ENCODE measurements at places on chromosomes 12 and 14. TPM values are rescaled to one million over a fixed set of nuclear protein-coding genes. Genes with fewer than 3 reads are reported as not detected.
A peak's percentile ranks its signal among the peaks of the same experiment; 100 is the strongest.

DNA sequence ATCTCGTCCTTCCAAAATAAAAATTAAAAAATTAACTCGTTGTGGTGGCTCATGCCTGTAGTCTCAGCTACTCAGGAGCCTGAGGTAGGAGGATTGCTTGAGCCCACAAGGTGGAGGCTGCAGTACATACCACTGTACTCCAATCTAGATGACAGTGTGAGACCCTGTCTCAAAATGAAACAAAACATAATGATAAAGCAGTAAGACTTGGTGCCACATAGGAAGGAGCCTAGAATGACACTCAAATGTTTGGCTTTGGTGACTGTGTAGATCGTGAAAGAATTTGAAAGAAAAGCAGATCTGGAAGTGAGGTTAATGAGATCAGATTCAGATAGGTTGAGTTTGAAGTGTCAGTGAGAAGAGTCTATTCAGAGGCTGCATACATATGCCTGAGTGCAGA, 150.1 kb upstream of the ATP2B1 start:
- H3K27ac ChIP-seq, result no peak overlapping the region
- DNase-seq, result no peak
- peaks cover 4% of the 10 kb centered on the region for H3K36me3 ChIP-seq
- peaks cover 57% of the 10 kb centered on the region for H3K4me1 ChIP-seq
- H3K4me3 ChIP-seq, result no peak overlapping the region

GRCh38 chr12:4434706-4435425, 10.7 kb downstream of the FGF6 start:
- H3K27me3 ChIP-seq, result peaks cover 18% of the 10 kb centered on the region
- no peak overlapping the region for H3K27ac ChIP-seq
- no peak overlapping the region for H3K4me3 ChIP-seq
- no peaks in the 10 kb centered on the region for H3K36me3 ChIP-seq

- H3K4me1 ChIP-seq, result peaks cover 6% of the 10 kb centered on the region
- no peaks in the 10 kb centered on the region for H3K36me3 ChIP-seq
- no peak overlapping the region for H3K4me3 ChIP-seq
Observed at GRCh38 chr12:65810036-65810435, 14.2 kb upstream of the HMGA2 start.

- peaks cover 9% of the 10 kb centered on the region for H3K36me3 ChIP-seq
- no peak overlapping the region for H3K4me3 ChIP-seq
- H3K27ac ChIP-seq, result no peak overlapping the region
- peaks cover 4% of the 10 kb centered on the region for H3K27me3 ChIP-seq
Observed at GRCh38 chr14:69048456-69048855, 69.4 kb upstream of the ACTN1 start.

DNA sequence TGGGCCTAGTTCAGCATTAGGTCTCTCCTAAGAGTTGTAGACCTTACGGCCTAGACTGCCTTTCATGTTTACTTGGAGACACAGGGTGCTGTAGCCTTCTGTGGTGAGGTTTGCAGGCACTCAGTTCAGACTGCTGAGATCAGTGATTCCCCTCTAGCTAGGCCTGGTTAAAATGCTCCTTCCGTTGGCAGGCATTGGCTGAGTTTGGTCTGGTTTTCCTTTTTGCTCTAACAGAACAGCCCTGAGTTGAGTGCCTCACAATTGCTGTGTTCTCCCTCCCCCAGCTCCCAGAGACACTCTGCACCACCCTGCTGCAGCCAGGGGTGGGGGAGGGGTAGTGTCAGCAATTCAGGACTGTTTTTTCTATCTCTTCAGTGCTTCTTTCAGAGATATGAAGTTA, 178.9 kb upstream of the DYRK2 start:
- peaks cover 17% of the 10 kb centered on the region for H3K27me3 ChIP-seq
- no peak overlapping the region for H3K27ac ChIP-seq
- H3K4me3 ChIP-seq, result no peak overlapping the region
- DNase-seq, result peak; percentile 61
- H3K36me3 ChIP-seq, result no peaks in the 10 kb centered on the region

- H3K36me3 ChIP-seq, result no peaks in the 10 kb centered on the region
- H3K27ac ChIP-seq, result no peak overlapping the region
- no peaks in the 10 kb centered on the region for H3K4me1 ChIP-seq
- no peak for DNase-seq
Observed at GRCh38 chr14:87271331-87271730, 721.7 kb downstream of the GALC start.

DNA sequence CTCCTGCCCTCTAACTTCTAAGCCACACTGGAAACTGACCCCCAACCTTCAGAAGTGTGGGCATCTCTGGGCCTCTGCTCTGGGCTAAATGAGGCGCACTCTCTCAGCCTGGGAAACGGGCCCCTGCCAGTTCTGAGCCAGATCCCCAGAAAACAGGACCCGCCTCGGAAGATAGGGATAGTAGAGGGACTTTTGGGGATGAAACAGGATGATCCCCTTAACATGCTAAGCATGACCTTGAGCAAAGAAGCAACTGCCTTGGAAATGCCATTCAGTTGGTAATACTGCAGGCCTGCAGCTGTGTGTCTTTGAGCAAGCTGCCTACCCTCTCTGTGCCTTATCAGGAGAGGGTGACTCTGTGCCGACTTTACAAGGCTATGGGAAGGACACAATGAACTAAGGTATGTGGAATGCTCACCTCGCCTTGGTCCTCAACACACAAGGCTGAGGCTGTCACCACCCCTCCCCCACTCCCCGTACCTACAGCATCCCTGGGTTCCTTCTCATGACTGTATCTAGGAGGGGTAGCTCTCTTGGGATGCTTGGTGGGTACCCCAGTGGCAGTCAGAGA, 54.0 kb downstream of the NCOR2 start:
- H3K4me1 ChIP-seq, result no peaks in the 10 kb centered on the region
- no peak for DNase-seq
- no peaks in the 10 kb centered on the region for H3K27me3 ChIP-seq
- no peaks in the 10 kb centered on the region for H3K36me3 ChIP-seq
- H3K27ac ChIP-seq, result no peak overlapping the region
- H3K4me3 ChIP-seq, result no peak overlapping the region

DNA sequence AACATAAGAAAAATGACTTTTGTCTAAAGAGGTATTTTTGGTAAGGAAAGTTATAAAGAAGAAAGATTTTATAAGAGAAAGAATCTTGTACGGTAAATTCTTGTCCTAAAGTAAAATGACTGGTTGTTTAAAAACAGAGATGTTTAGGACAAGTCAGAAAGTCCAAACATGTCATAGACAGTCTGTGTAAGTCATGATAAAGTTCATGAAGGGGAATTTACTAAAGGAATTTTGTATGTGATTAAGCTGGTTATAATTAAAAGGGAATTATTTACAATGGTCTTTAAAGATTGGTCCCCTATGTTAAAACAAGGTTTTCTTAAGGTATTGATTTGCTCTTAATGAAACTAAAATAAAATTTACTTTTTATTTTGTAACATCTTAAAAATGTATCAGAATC, 269.4 kb upstream of the CCDC196 start:
- H3K27ac ChIP-seq, result no peak overlapping the region
- no peaks in the 10 kb centered on the region for H3K27me3 ChIP-seq
- H3K4me3 ChIP-seq, result no peak overlapping the region
- H3K36me3 ChIP-seq, result no peaks in the 10 kb centered on the region

GRCh38 chr14:35814371-35815005, 5.4 kb upstream of the RALGAPA1 start:
- H3K36me3 ChIP-seq, result no peaks in the 10 kb centered on the region
- H3K4me1 ChIP-seq, result peaks cover 1% of the 10 kb centered on the region
- H3K27me3 ChIP-seq, result peaks cover 4% of the 10 kb centered on the region

DNA sequence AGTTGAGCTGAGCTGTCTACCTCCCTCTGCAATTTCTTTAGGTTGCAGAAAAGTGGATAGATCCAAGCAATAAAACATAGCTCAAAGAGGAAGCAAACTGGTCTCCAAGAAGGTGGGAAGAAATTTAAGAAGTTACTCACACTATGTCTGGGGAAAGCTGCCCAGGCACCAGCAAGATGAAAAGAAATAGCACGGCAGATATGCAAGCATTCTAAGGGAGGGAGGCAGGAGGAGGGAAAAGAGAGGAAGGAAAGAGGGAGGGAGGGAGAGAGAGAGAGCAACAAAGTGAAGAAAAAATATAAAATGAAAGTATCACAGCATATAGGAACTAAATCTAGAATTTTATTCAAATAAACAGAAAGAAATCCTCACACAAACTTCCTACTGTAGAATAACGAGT, 240.7 kb downstream of the APAF1 start:
- peaks cover 40% of the 10 kb centered on the region for H3K27me3 ChIP-seq
- no peak overlapping the region for H3K27ac ChIP-seq
- no peaks in the 10 kb centered on the region for H3K36me3 ChIP-seq
- no peaks in the 10 kb centered on the region for H3K4me1 ChIP-seq
- no peak overlapping the region for H3K4me3 ChIP-seq

DNA sequence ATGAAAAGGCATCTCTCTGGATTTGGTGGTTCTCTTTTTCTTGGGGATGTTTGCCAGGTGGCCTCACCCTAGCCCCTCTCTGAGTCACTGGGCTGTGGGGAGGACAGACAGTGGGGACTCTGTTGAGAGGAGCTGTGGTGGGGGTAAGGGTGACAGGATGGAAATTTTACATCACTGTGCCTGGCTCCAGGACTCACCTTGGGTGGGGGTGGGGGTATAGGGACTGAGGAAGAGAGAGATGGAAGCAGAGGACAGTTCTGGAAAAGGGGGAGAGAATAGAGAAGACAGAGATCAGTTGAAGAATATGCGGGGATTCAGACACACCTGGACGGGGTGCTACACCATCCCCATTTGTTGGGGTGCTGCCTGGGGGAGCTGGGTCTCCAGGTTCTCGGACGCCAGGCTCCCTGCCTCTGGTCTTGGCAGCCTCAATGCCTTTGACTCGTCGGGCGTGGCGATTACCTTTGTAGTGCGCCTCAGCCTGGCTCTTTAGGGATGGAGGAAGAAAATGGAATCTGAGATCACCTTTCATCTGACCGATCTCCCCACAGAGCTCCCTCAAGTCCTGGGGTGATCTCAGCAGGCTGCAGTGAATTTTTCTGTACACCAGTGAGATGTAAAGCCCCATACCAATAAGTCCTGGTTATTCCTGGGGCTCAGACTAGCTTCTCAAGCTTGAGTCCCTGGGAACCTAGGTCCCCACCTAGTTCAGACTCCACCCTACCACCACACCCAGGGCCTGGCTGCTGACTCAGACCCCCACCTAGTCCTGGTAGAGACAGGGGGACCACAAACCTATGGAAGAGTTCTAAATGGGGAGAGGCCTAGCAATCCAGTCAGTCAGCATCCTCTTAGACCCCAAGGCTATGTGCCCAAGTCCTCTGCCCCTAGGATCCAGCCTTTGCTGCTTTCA, 9.6 kb upstream of the GPR84 start:
- H3K36me3 ChIP-seq, result no peaks in the 10 kb centered on the region
- H3K27ac ChIP-seq, result no peak overlapping the region
- no peak overlapping the region for H3K4me3 ChIP-seq
- H3K4me1 ChIP-seq, result peaks cover 30% of the 10 kb centered on the region
- H3K27me3 ChIP-seq, result peaks cover 8% of the 10 kb centered on the region

- no peak overlapping the region for H3K27ac ChIP-seq
- DNase-seq, result no peak
- H3K36me3 ChIP-seq, result no peaks in the 10 kb centered on the region
- no peaks in the 10 kb centered on the region for H3K4me1 ChIP-seq
Observed at GRCh38 chr12:3362737-3363136, 128.3 kb upstream of the PRMT8 start.

Gene SMIM41
- total RNA-seq, result 0.19 TPM

Gene SERPINA12
- not detected for total RNA-seq

Gene DLGAP5
- 28.7 TPM for total RNA-seq

Gene CCDC198
- total RNA-seq, result not detected

Gene ACAD10
- total RNA-seq, result 28.2 TPM

Gene ANO2
- not detected for total RNA-seq

Gene GSG1
- not detected for total RNA-seq

Gene TOMM20L
- not detected for total RNA-seq

Gene RNASE2
- not detected for total RNA-seq

Gene ALDH2
- 0.21 TPM for total RNA-seq

Gene KCTD10
- 47.5 TPM for total RNA-seq

Gene TSPAN8
- total RNA-seq, result not detected
